Activated CD8-positive, alpha-beta T cell treated with anti-CD3 and anti-CD28 coated beads, Interleukin-2, amount 10 ng/mL, durations not matched to agents 7 days and 5 days (primary cell): ENCODE measurements at places on chromosomes 5 and 9. TPM values are rescaled to one million over a fixed set of nuclear protein-coding genes. Genes with fewer than 3 reads are reported as not detected.

ZNF618 gene
- total RNA-seq, result 0.34 TPM

DNA sequence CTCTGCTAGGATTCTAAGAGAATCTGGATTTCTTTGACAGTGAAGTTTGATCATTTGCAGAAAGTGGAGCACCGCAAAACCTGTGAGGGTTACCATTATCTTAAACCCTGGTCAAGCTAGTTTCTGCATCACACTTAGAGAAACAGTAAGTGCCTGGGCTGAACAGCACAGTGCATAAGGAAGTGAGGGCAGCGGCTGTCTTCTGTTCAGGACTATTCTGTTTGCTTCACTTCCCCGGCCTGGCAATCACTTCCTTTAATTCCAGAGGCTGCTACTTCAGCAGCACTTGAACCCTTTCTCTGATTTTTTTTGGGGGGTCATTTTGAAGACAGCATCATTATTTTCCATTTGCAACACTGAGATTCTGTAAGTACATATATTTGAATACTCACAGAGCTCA is 32.0 kb downstream of the SEMA6A start:
- H3K27me3 ChIP-seq, result no peaks in the 10 kb centered on the region
- no peaks in the 10 kb centered on the region for H3K36me3 ChIP-seq
- no peaks in the 10 kb centered on the region for H3K4me1 ChIP-seq
- H3K4me3 ChIP-seq, result no peak overlapping the region
- H3K27ac ChIP-seq, result no peak overlapping the region

GRCh38 chr5:171431251-171431777 is 11.9 kb downstream of the FGF18 start:
- H3K36me3 ChIP-seq, result no peaks in the 10 kb centered on the region
- H3K4me3 ChIP-seq, result no peak overlapping the region
- no peaks in the 10 kb centered on the region for H3K27me3 ChIP-seq
- no peak for DNase-seq

DNA sequence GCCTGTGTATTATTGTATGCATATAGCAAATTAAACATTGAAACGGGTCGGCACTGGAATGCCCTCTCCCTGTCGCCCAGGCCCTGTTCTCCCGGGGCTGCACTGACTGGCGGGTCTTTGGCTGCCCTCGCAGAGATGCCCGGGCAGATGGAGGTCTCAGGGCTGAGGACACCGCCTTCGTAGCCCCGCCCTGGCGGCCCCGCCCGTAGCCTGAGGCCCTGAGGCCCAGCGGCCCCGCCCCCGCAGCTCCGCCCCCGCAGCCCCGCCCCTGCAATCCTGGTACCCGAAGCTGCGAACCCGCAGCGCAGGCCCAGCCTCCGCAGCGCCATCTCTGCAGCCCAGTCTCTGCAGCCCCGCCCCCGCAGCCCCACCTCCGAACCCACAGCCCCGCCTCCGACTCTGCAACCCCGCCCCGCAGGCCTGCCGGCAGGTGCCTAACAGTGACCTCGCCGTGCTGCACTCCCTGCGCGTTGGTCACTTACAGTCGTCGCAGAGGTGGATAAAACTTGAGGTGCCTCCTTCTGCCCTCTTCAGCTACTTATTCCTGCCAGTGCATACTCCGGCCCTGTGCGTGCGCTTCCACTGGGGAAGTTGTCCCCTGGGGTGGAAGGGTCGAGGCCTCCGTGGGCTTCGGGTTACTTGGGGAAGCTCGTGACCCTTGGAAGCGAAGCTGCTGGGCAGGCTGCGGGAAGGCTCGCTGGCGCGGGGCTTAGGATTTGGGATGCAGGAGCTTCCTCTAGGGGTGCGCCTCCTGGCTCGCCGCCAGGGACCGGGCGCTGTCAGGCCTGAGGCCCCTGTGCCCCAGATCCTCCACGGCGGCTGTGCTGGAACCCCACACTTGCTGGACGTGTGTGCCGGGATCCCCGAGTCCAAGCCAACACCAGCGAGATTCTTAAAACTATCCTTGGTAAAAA is 72.3 kb downstream of the ICE1 start:
- H3K27me3 ChIP-seq, result peaks cover 10% of the 10 kb centered on the region
- DNase-seq, result peak; percentile 88
- H3K36me3 ChIP-seq, result peaks cover 5% of the 10 kb centered on the region
- peak overlapping the region; percentile 64 for H3K4me3 ChIP-seq
- H3K27ac ChIP-seq, result no peak overlapping the region
- peaks cover 42% of the 10 kb centered on the region for H3K4me1 ChIP-seq

- peak; percentile 62 for DNase-seq
- H3K36me3 ChIP-seq, result no peaks in the 10 kb centered on the region
- no peaks in the 10 kb centered on the region for H3K27me3 ChIP-seq
- H3K4me3 ChIP-seq, result no peak overlapping the region
Measured at GRCh38 chr9:114484854-114485443, 20.3 kb downstream of the WHRN start.

MUSK gene
- not detected for total RNA-seq

SH3GL2 gene
- not detected for total RNA-seq

HTR4 gene
- not detected for total RNA-seq

- peaks cover 12% of the 10 kb centered on the region for H3K27me3 ChIP-seq
- H3K4me3 ChIP-seq, result no peak overlapping the region
- no peak overlapping the region for H3K27ac ChIP-seq
- no peak for DNase-seq
- peaks cover 7% of the 10 kb centered on the region for H3K4me1 ChIP-seq
- H3K36me3 ChIP-seq, result no peaks in the 10 kb centered on the region
Measured at GRCh38 chr9:134438195-134438788, 112.0 kb downstream of the RXRA start.

DNA sequence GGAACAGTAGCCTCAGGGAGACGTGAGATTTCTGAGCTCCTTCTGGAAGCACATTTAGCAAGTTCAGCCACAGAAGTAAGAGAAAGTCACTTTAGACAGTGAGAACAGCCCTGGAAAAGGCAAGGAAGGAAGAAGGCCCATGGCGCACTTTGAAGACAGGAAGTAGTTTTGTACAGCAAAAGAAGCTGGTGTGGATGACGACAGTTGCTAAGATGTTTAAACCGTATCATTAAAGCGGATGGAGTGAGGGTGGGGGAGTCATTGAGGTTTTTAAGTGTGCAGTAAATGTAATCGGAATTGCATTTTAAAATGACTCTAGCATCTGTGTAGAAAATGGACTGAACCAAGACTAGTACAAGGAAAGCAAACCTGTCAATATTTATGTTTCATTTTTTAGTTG is 15.3 kb upstream of the TRPM3 start:
- H3K36me3 ChIP-seq, result no peaks in the 10 kb centered on the region
- no peak overlapping the region for H3K4me3 ChIP-seq
- H3K27me3 ChIP-seq, result no peaks in the 10 kb centered on the region
- no peak for DNase-seq
- no peak overlapping the region for H3K27ac ChIP-seq
- no peaks in the 10 kb centered on the region for H3K4me1 ChIP-seq

DNA sequence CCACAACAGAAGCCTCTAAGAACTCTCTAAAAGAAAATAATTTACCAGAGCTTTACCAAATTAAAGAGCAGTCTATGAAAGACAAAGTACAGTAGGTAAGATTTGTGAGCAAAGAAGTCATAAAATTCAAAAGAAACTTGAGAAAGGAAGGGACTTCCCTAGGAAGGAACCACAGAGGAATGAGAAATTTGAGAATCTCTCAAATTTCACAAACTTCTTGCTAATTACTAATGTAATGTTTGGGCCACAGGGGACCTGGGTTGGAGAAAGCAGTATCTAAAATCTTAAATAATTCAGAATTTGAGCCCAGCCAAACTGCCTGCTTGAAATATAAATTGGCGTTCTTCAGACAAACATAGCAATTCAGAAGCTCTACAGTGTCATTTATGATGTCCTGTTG is 225.0 kb upstream of the PRR16 start:
- no peaks in the 10 kb centered on the region for H3K36me3 ChIP-seq
- no peak for DNase-seq

DNA sequence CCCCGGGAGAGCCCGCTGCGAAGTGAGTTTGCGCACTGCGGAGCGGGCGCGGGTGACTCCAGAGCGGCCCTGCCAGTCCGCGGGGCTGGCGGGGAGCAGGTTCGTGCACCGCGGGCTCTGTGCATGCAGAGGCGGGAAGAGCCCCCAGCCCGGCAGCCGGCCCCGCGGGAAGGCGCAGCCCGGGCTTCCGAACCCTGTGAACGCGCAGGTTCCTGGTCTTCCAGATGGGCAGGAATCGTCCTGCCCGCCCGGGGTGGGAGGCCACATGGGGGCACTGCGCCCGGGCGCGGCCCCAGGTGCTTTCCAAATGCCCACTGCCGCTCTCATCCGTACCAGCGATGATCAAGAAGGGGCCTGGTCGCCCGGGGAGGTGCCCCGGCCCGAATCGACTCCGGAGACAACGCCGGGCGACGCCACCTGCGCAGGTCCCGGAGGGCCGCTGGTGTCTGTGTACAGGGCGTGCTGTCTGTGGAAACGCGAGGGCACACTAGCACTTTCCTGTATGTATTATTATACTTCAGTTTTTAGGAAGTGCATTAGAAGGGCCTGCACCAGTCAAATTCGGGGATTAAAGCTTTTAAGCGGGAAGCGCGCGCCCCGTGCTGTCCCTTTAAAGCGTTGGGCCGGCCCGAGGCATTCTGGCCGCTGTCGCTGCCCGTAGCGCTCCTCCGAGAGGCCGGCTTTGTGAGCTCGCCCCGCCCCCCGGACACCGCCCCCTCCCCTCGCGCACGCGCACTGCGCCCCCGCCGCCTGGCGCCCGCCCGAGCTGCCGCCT is at the start of gene WDR5:
TSS of gene WDR5 (plus strand) at position 740 of the 775 bp plus-strand sequence. CDS start 3,796 bp downstream, outside the sequence.
- peaks cover 21% of the 10 kb centered on the region for H3K36me3 ChIP-seq
- H3K27me3 ChIP-seq, result no peaks in the 10 kb centered on the region
- peaks cover 31% of the 10 kb centered on the region for H3K4me1 ChIP-seq

CARTPT gene
- total RNA-seq, result not detected

MYMK gene
- total RNA-seq, result not detected

GRCh38 chr9:86488345-86488744 is 134.1 kb upstream of the TUT7 start:
- H3K36me3 ChIP-seq, result no peaks in the 10 kb centered on the region
- H3K27ac ChIP-seq, result no peak overlapping the region
- H3K4me3 ChIP-seq, result no peak overlapping the region
- H3K27me3 ChIP-seq, result no peaks in the 10 kb centered on the region

SAPCD2 gene
- 57.0 TPM for total RNA-seq

DNA sequence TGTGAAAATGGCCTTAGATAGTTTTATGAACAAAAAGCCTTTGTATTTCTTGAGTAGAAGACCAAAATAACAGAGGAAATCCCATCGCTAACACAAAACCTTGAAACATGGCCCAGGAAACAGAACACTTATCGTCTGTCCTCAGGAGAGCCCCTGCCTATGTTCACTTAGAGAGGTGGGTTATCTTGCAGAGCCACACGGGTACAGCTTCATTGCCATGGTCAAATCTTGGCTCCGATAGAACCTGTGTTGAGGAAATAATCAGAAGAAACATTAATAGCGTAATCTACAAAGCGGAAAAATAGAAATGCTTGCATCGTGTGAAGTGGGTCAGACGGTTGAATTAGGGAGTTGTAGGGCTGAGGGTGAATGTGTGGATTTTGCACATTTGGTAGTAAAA is 216.1 kb downstream of the MAST4 start:
- no peak overlapping the region for H3K4me3 ChIP-seq
- DNase-seq, result no peak
- H3K27ac ChIP-seq, result no peak overlapping the region
- H3K4me1 ChIP-seq, result peaks cover 19% of the 10 kb centered on the region

DNA sequence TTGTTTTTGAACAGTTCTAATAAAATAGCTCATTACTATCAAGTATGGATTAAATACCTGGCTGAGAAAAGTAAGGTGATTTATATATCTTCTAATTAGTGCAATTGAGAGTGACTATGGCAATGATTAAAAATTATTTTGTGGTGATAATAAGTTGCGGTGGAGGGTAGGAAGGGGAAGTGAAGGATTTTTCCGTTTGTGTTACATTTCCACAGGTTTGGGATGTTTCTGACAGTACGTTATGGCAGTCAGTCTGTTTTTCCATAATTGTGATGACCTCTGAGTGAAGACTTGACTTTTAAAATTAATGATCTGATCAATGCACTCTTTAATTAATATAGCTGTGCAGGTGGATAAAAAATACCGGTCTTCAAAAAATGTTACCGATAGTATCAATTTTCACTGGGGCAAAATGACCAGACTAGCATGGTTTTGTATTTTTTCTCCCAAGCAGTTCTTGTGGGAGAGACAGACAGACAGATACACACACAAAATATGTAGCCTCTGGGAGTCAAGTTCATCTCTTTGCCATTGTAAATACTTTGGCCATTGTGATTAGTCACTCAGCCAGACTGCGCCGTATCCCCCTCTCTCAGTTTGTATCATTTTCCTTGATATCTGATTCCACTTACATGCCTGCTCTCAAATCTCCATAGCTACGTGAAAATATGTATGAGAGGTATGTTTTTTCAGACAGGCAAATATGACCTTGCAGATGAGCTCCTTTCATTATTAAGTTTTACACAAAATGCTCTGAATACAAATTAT is 60.2 kb downstream of the ARHGAP26 start:
- H3K27ac ChIP-seq, result no peak overlapping the region
- H3K36me3 ChIP-seq, result peaks cover 6% of the 10 kb centered on the region
- H3K27me3 ChIP-seq, result no peaks in the 10 kb centered on the region
- DNase-seq, result no peak
- peaks cover 39% of the 10 kb centered on the region for H3K4me1 ChIP-seq

DOCK2 gene
- 320 TPM for total RNA-seq

FOXD4L4 gene
- total RNA-seq, result 0.18 TPM

- no peaks in the 10 kb centered on the region for H3K27me3 ChIP-seq
- DNase-seq, result no peak
- H3K4me3 ChIP-seq, result no peak overlapping the region
- H3K27ac ChIP-seq, result no peak overlapping the region
- H3K36me3 ChIP-seq, result no peaks in the 10 kb centered on the region
- H3K4me1 ChIP-seq, result peaks cover 16% of the 10 kb centered on the region
Measured at GRCh38 chr9:133737071-133737773, 930 bp downstream of the SARDH start.

GRCh38 chr9:23829580-23830475 is 3.8 kb upstream of the ELAVL2 start:
- H3K36me3 ChIP-seq, result no peaks in the 10 kb centered on the region
- H3K27me3 ChIP-seq, result peaks cover 6% of the 10 kb centered on the region

- no peaks in the 10 kb centered on the region for H3K4me1 ChIP-seq
- H3K36me3 ChIP-seq, result no peaks in the 10 kb centered on the region
- no peak overlapping the region for H3K27ac ChIP-seq
- no peak for DNase-seq
- no peak overlapping the region for H3K4me3 ChIP-seq
Measured at GRCh38 chr5:108830705-108831276, 83.1 kb downstream of the FER start.

OBP2A gene
- total RNA-seq, result not detected

- H3K4me1 ChIP-seq, result no peaks in the 10 kb centered on the region
- DNase-seq, result no peak
- H3K36me3 ChIP-seq, result peaks cover 53% of the 10 kb centered on the region
- no peak overlapping the region for H3K27ac ChIP-seq
- H3K4me3 ChIP-seq, result no peak overlapping the region
- H3K27me3 ChIP-seq, result no peaks in the 10 kb centered on the region
Measured at GRCh38 chr5:6597557-6597956, 35.3 kb downstream of the NSUN2 start.

GRCh38 chr5:149002053-149002452 is 60.8 kb downstream of the SH3TC2 start:
- no peaks in the 10 kb centered on the region for H3K4me1 ChIP-seq
- no peak overlapping the region for H3K4me3 ChIP-seq
- no peaks in the 10 kb centered on the region for H3K36me3 ChIP-seq
- H3K27ac ChIP-seq, result no peak overlapping the region

- DNase-seq, result no peak
- no peak overlapping the region for H3K27ac ChIP-seq
- H3K4me3 ChIP-seq, result no peak overlapping the region
- peaks cover 13% of the 10 kb centered on the region for H3K27me3 ChIP-seq
Measured at GRCh38 chr9:98538626-98539031, 170.1 kb downstream of the GABBR2 start.

- H3K4me3 ChIP-seq, result no peak overlapping the region
- no peak for DNase-seq
- no peaks in the 10 kb centered on the region for H3K4me1 ChIP-seq
Measured at GRCh38 chr5:126961702-126962101, 68.7 kb downstream of the MARCHF3 start.

CAMK4 gene
- 84.9 TPM for total RNA-seq
